Naive thymus-derived CD4-positive, alpha-beta T cell (primary cell): ENCODE measurements at places on chromosomes 16 and 17. TPM values are rescaled to one million over a fixed set of nuclear protein-coding genes. Genes with fewer than 3 reads are reported as not detected.

Gene STAC2
- not detected for polyA plus RNA-seq

GRCh38 chr17:43338886-43339516 lies 59.8 kb upstream of the ARL4D start:
- H3K27ac ChIP-seq = no peak overlapping the region
- H3K4me3 ChIP-seq = no peak overlapping the region
- no peaks in the 10 kb centered on the region for H3K27me3 ChIP-seq
- peak; percentile 62 for DNase-seq
- H3K36me3 ChIP-seq = no peaks in the 10 kb centered on the region

DNA sequence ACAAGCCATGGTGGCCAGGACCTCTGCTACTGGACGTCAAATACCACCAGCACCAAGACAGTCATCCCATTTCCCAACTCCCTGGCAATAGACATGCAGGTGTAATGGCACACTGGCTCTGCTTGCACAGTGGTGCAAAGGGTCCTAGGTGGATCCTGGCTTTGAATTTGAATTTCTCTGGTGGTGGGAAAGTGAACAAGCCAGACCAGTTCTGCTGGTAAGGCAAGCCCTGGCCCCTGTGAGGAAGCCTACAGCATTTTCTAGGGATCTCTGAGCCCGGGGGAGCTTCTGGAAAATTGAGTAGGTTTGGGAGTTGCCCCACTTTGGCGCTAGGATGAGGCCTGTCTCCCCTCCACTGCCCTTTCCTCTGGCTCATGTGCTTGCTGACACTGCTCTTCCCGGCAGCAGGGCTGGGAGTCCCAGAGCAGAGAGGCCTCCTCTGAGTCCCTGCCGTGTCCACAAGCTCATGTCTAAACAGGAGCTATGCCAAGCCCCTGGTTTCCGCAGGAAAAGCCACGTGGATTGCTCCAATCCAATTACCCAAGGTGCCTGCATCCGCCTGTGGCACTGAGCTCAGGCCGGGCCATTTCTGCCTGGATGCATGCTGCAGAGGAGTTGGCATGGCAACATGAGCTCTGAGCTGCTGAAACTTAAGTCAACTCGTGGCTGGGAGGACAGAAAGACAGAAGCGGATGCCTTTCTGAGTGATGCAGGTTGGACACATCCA lies 67.0 kb downstream of the PRMT7 start:
- DNase-seq = no peak
- H3K36me3 ChIP-seq = no peaks in the 10 kb centered on the region
- H3K4me3 ChIP-seq = no peak overlapping the region
- peaks cover 24% of the 10 kb centered on the region for H3K4me1 ChIP-seq
- H3K27me3 ChIP-seq = no peaks in the 10 kb centered on the region

DNA sequence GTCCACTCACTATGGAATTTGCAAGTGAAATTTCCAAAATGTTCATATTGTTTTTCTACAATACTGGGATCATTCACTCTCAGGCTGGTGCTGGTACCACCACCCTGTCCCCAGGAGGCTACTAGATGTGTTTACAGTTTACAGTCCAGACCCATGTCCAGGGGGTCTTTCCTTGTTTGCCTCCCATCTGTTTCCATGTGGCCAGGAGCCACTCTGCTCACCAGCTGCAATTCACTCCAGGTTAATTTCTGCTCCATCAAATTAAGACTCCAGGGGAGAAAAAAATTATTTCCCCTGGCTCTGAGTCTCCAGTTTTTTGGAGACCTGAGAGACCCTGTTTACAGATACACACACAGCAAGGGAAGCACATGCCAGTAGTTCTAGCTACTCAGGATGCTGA lies 12.5 kb upstream of the SRSF1 start:
- H3K4me3 ChIP-seq = no peak overlapping the region
- no peak for DNase-seq
- peaks cover 4% of the 10 kb centered on the region for H3K27me3 ChIP-seq
- no peaks in the 10 kb centered on the region for H3K36me3 ChIP-seq
- no peak overlapping the region for H3K27ac ChIP-seq

- no peaks in the 10 kb centered on the region for H3K4me1 ChIP-seq
- no peaks in the 10 kb centered on the region for H3K36me3 ChIP-seq
- H3K4me3 ChIP-seq = no peak overlapping the region
- H3K27me3 ChIP-seq = no peaks in the 10 kb centered on the region
Measured at GRCh38 chr16:76222087-76222486, 55.1 kb upstream of the CNTNAP4 start.

- H3K27ac ChIP-seq = no peak overlapping the region
- H3K4me1 ChIP-seq = peaks cover 10% of the 10 kb centered on the region
- H3K36me3 ChIP-seq = no peaks in the 10 kb centered on the region
Measured at GRCh38 chr16:47144559-47144877, 773 bp upstream of the NETO2 start.

- no peaks in the 10 kb centered on the region for H3K36me3 ChIP-seq
- DNase-seq = no peak
- no peak overlapping the region for H3K27ac ChIP-seq
- no peak overlapping the region for H3K4me3 ChIP-seq
Measured at GRCh38 chr17:38656959-38657823, 17.6 kb downstream of the EPOP start.

DNA sequence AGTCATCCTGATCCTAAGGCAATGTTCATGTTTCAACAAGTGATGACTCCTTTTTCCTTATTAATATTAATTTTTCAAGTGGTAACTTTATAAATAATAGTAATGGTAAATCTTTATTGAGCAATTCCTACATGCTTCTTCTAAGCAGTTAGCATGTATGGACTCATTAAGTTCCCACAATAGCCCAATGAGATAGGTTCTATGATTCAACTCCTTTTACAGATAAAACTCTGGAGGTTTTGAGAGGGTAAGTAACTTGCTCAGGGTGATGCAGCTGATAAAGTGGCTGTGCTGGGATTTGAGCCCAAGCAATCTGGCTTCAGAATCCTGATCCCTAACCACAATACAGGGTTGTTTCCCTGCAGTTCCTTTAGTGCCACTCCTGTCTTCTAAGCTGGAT lies 25.3 kb downstream of the SLC47A1 start:
- H3K4me1 ChIP-seq = no peaks in the 10 kb centered on the region
- DNase-seq = no peak
- no peak overlapping the region for H3K4me3 ChIP-seq
- no peaks in the 10 kb centered on the region for H3K36me3 ChIP-seq

DNA sequence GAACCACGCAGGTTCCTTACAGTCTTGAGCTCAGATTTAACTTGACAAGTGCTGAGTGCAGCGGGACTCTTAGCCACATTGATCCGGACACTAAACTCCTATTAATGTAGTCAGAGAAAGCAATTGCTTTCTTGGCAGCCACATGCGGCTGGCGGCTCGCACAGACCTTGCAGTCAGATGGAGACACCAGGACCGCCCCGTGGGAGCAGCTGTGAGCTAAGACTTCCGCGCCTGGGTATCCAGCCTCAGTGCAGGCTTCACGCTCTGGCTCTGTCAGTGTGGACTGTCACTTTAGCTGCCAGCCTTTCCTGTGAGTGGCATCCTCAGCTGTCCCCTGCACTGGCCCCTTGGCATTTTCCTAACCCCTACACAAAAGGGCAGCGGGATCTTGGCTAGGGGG lies 80.9 kb upstream of the NLRP1 start:
- H3K4me3 ChIP-seq = no peak overlapping the region
- H3K27ac ChIP-seq = no peak overlapping the region
- no peak for DNase-seq
- H3K36me3 ChIP-seq = no peaks in the 10 kb centered on the region

DNA sequence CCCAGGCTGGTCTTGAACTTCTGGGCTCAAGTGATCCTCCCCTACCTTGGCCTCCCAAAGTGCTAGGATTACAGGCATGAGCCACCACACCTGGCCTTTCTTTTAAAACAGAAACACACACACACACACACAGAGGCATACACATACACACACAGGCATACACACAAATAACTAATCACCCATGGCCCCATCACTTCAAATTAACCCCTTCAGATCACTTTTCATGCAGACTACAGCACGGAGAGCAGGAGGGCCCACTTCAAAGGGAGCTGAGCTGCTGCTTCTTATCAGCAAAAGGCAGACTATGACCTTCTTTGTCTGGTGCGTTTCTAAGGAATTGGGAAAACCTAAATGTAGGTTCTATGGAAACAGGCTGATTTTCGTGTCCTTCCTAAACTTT lies 1.9 kb downstream of the CLCN7 start:
- no peaks in the 10 kb centered on the region for H3K36me3 ChIP-seq
- no peaks in the 10 kb centered on the region for H3K27me3 ChIP-seq
